ENCODE measurements at places on chromosomes 2 and 18. TPM values are rescaled to one million over a fixed set of nuclear protein-coding genes. Genes with fewer than 3 reads are reported as not detected.

The GPR45 gene
- total RNA-seq, result not detected

The EVX2 gene
- not detected for total RNA-seq

The BCL2 gene
- total RNA-seq, result 4.2 TPM

The ALPP gene
- total RNA-seq, result not detected

The ELOA2 gene
- not detected for total RNA-seq

The MYCN gene
- total RNA-seq, result not detected

The GEN1 gene
- 51.2 TPM for total RNA-seq
